ENCODE measurements at places on chromosomes 1 and 21.

GRCh38 chr21:28257276-28257675, 735.4 kb downstream of the LTN1 start:
- H3K27ac ChIP-seq = no peak overlapping the region
- no peak for DNase-seq
- H3K36me3 ChIP-seq = no peaks in the 10 kb centered on the region
- no peaks in the 10 kb centered on the region for H3K27me3 ChIP-seq
- H3K4me3 ChIP-seq = no peak overlapping the region

DNA sequence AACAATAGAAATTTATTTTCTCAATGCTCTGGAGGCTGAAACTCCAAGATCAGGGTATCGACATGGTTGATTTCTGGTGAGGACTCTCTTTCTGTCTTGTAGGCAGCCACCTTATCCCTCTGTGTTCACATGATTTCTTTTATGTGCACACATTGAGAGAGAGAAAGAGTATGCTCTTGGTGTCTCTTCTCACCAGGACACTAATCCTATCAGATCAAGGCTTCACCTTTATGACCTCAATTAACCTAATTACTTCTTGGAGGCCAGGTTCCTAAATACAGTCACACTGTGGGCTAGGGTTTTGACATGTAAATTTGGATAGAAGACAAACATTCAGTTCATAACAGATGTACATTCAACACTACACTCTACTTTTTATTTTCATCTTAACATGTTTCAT, 1094.2 kb upstream of the ADGRL2 start:
- H3K27me3 ChIP-seq = no peaks in the 10 kb centered on the region
- H3K36me3 ChIP-seq = no peaks in the 10 kb centered on the region
- H3K4me3 ChIP-seq = no peak overlapping the region
- no peak overlapping the region for H3K27ac ChIP-seq
- DNase-seq = no peak

GRCh38 chr1:201648907-201649721, 110.2 kb downstream of the NAV1 start:
- peaks cover 34% of the 10 kb centered on the region for H3K27me3 ChIP-seq
- no peak overlapping the region for H3K27ac ChIP-seq
- H3K36me3 ChIP-seq = no peaks in the 10 kb centered on the region
- DNase-seq = no peak

DNA sequence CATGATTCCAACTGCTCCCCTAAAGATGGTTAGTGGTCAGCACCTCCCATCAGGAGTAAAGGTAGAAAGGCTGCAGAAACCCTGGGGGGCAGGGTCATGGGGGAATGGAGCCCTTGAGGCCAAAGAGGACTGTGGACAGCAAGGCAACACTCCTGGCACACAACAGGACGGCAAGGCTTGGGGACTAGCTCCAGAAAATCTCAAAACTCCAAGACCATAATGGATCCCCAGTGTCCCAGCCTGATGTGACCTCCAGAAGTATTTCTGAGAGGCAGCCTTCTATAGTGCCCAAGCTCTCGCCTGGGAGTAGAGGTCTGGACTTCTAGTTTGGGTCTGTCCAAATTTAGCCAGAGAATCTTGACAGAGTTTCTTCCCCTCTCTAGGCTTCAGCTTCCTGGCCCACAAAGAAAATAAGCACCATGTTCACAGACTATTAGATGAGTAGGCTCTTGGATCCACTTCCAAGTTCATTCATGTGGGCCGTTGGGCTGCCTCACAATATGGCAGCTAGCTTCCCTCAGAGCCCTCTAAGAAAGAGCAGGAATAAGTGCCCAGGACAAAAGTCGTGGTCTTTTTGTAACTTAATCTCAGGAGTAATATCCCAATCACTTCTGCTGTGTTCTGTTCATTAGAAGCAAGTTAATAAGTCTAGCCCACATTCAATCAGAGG, 6.9 kb downstream of the CD2 start:
- DNase-seq = no peak
- H3K4me1 ChIP-seq = no peaks in the 10 kb centered on the region
- no peak overlapping the region for H3K27ac ChIP-seq
- no peaks in the 10 kb centered on the region for H3K27me3 ChIP-seq
- H3K4me3 ChIP-seq = no peak overlapping the region

- H3K27me3 ChIP-seq = no peaks in the 10 kb centered on the region
- no peak overlapping the region for H3K4me3 ChIP-seq
- no peak for DNase-seq
- H3K27ac ChIP-seq = no peak overlapping the region
- no peaks in the 10 kb centered on the region for H3K4me1 ChIP-seq
These were observed 302.3 kb upstream of the RUNX1 start for GRCh38 chr21:35351434-35351833.

- H3K4me3 ChIP-seq = no peak overlapping the region
- no peaks in the 10 kb centered on the region for H3K27me3 ChIP-seq
- H3K4me1 ChIP-seq = no peaks in the 10 kb centered on the region
- no peak for DNase-seq
These were observed 123.8 kb upstream of the TMEM51 start for GRCh38 chr1:15029786-15030185.

- H3K27ac ChIP-seq = no peak overlapping the region
- peaks cover 7% of the 10 kb centered on the region for H3K27me3 ChIP-seq
- H3K36me3 ChIP-seq = no peaks in the 10 kb centered on the region
- H3K4me3 ChIP-seq = no peak overlapping the region
- no peaks in the 10 kb centered on the region for H3K4me1 ChIP-seq
These were observed 70.2 kb downstream of the ETS2 start for GRCh38 chr21:38875694-38876492.

GRCh38 chr1:70084314-70084915, 121.0 kb downstream of the LRRC40 start:
- no peaks in the 10 kb centered on the region for H3K27me3 ChIP-seq
- H3K4me3 ChIP-seq = no peak overlapping the region
- peaks cover 3% of the 10 kb centered on the region for H3K4me1 ChIP-seq
- no peaks in the 10 kb centered on the region for H3K36me3 ChIP-seq
- no peak overlapping the region for H3K27ac ChIP-seq

- peaks cover 3% of the 10 kb centered on the region for H3K4me1 ChIP-seq
- H3K27ac ChIP-seq = no peak overlapping the region
- H3K36me3 ChIP-seq = no peaks in the 10 kb centered on the region
These were observed 16.5 kb upstream of the UBE2U start for GRCh38 chr1:64186898-64187280.

GRCh38 chr1:45908611-45909140, 105.3 kb downstream of the MAST2 start:
- H3K27ac ChIP-seq = no peak overlapping the region
- H3K36me3 ChIP-seq = no peaks in the 10 kb centered on the region
- DNase-seq = no peak
- no peak overlapping the region for H3K4me3 ChIP-seq
- H3K4me1 ChIP-seq = no peaks in the 10 kb centered on the region

DNA sequence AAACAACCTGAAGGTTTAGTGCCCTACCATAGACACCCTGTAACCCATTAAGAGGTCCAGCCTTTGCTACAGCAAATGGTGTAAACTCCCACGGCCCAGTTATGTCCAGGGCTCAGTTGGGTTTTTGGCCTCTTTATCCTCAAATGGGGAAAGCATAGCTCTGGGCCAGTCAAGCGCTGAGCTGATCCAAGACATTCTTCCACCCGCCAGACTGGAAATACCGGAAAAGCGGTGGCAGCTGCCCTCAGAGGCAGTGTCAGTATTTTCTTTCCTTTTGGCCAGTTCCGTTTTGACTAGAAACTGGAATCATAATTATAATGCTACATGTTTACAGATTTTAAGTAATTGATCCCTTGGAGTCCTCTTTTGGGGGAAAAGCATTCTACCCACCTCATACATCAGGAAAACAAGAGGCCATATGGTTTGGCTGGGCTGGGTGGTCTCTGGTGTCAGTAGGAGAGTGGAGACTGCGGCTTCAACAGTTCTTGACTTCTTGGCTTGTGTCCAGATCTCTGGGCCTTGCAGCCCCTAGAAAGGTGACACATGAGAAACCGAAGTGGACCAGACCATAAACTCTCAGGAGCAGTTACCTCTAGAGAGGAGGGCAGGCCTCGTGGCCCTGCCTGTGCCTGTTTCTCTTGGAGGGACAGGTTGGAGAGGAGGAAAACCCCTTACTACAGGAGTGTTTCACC, 30.2 kb upstream of the CLDN14 start:
- H3K36me3 ChIP-seq = no peaks in the 10 kb centered on the region
- peaks cover 3% of the 10 kb centered on the region for H3K27me3 ChIP-seq
- no peak for DNase-seq

- peaks cover 43% of the 10 kb centered on the region for H3K27me3 ChIP-seq
- peaks cover 12% of the 10 kb centered on the region for H3K4me1 ChIP-seq
- H3K4me3 ChIP-seq = no peak overlapping the region
- DNase-seq = no peak
These were observed 1.5 kb downstream of the HMCN1 start for GRCh38 chr1:185735701-185736064.

DNA sequence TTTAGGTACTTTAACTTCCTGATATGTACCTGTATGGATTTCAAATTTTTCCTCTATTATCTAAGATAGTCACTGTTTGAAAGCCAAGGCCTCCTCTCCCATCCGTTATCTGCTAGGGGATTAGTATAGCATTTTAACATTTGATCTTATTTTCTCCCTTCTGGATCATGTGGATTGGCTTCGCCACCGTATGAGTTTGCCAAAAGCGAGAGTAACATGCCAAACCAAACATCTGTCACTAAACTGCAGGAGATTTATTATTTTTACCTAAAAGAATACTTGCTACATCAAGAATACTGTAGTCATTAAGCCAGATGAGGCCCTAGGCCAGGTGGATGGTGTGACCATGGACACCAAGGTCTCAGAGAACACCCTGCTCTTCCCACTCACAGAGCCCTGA, 28.5 kb upstream of the EEIG2 start:
- no peaks in the 10 kb centered on the region for H3K27me3 ChIP-seq
- no peak for DNase-seq
- no peak overlapping the region for H3K27ac ChIP-seq

DNA sequence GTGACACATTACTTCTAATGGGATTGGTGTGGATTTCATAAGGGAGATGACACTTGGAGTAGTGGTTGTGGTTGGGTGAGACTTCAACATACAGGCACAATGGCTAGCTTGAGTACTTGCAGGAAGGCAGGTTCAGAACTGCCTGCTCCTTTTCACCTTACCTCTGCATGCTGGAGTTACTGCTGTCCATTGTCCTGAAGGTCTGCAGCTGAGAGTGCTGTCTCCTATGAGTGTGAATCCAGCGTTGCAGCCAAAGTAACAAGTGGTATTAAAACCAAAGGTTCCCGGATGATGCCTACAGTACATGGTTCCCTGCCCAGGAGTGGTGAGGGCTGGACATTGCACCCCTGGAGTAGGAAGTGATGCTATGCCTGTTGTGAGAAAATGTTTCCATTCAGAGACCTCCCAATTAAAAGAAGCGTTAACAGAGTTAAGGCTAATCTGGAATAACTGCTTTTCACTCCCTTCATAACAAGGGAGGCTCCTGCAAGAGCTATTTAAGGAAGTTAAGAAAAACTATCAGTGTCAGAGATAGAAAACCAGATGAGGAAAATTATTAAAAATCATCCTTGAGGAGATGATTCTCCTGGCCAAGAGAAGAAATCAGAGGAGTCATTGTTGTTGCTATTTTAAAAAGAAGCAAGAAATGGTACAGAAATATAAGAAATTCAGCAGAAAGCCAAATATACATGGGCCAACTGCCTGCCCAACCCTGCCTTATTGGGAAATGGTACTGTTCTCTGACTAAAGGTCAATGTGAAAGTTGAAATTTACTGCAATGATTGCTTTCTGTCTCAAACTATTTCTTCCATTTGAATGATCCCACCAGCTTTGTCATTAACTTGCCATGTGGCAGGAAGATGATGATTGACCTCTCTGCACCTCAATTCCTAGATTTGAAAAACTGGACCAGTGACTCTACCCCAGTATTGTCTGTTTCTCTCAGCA, 9.8 kb upstream of the F5 start:
- H3K4me1 ChIP-seq = peaks cover under 1% of the 10 kb centered on the region
- H3K4me3 ChIP-seq = no peak overlapping the region
- no peaks in the 10 kb centered on the region for H3K36me3 ChIP-seq
- no peak for DNase-seq
- no peak overlapping the region for H3K27ac ChIP-seq
- H3K27me3 ChIP-seq = no peaks in the 10 kb centered on the region

GRCh38 chr1:189851806-189852367, 625.8 kb downstream of the BRINP3 start:
- H3K27ac ChIP-seq = no peak overlapping the region
- no peak for DNase-seq

DNA sequence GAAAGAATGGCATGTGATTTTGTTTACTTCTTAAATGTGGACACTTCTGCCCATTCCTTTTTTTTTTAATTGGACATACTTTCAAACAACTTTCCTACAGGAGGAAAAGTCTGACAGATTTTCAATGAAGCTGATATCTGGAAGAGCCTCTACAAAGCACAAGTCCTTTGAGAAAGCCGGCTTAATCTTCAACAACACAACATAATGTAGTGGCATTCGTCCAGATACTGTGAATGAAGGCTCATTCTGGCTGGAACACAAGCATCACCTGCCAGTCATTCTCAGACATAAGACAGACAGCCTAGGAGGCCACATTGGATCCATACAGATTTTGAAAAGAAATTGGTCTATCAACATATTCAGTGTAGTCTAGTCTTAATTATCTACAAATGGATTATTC, 4.9 kb downstream of the OTUD7B start:
- H3K27me3 ChIP-seq = peaks cover 52% of the 10 kb centered on the region
- peaks cover 15% of the 10 kb centered on the region for H3K4me1 ChIP-seq
- H3K36me3 ChIP-seq = no peaks in the 10 kb centered on the region
- no peak for DNase-seq
- H3K27ac ChIP-seq = no peak overlapping the region
- no peak overlapping the region for H3K4me3 ChIP-seq

GRCh38 chr1:13805431-13805830, 105.4 kb downstream of the PRDM2 start:
- peaks cover 5% of the 10 kb centered on the region for H3K36me3 ChIP-seq
- H3K4me3 ChIP-seq = no peak overlapping the region
- no peak overlapping the region for H3K27ac ChIP-seq
- peaks cover 8% of the 10 kb centered on the region for H3K4me1 ChIP-seq
- no peaks in the 10 kb centered on the region for H3K27me3 ChIP-seq
- no peak for DNase-seq

- H3K27ac ChIP-seq = no peak overlapping the region
- DNase-seq = no peak
- H3K36me3 ChIP-seq = no peaks in the 10 kb centered on the region
- H3K4me3 ChIP-seq = no peak overlapping the region
- H3K4me1 ChIP-seq = no peaks in the 10 kb centered on the region
These were observed 65.5 kb downstream of the SYT14 start for GRCh38 chr1:210003501-210003900.

- H3K27ac ChIP-seq = no peak overlapping the region
- DNase-seq = no peak
- no peaks in the 10 kb centered on the region for H3K36me3 ChIP-seq
These were observed 22.5 kb upstream of the KCTD3 start for GRCh38 chr1:215544566-215544965.

GRCh38 chr1:182666706-182667105, 17.7 kb downstream of the RGS8 start:
- H3K36me3 ChIP-seq = no peaks in the 10 kb centered on the region
- no peak overlapping the region for H3K4me3 ChIP-seq
- no peaks in the 10 kb centered on the region for H3K4me1 ChIP-seq

DNA sequence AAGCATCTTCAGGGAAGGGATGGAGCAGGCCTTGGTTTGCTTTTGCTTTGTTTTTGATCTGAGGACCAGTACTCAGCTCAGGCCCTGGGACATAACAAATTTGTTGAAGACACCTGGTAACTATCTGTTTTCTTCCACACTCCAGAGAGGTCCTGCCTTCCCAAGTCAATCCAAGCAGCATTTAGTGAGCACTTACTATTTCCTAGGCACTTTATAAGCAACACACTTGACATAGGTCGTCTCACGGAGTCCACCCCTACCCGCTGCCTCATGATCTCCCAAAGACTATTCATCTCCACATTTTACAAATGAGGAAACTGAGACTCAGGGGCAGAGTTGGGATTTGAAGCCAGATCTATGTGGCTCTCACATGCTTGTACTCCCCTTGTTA, 14.4 kb upstream of the EPHA2 start:
- no peaks in the 10 kb centered on the region for H3K36me3 ChIP-seq
- DNase-seq = no peak
- H3K4me3 ChIP-seq = no peak overlapping the region
- no peak overlapping the region for H3K27ac ChIP-seq

Data from B cell (primary cell).